Kidney epithelial cell (primary cell): ENCODE measurements at places on chromosomes 3 and 15. TPM values are rescaled to one million over a fixed set of nuclear protein-coding genes. Genes with fewer than 3 reads are reported as not detected.

The NR2E3 gene
- total RNA-seq: not detected in 2 replicates

The MORC1 gene
- not detected in 2 replicates for total RNA-seq

DNA sequence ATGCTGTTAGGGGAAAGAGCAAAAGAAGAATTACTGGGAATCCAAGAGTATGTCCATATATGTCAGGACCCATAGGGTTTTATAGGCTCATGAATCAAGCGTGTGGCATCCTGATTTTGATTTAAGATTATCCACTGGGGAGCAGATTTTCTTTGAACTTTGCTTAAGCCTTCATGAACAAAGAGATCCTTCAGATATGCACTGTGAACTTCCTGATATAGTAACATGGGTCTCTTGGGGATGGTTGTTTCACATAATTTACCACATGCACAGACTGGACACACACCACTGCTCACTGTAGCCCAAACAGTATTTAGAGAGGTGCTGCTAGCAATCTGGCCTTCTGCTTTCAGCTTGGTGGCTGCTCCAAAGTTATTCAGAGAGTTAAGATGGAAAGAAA is 200.9 kb upstream of the ZPLD1 start:
- no peak for DNase-seq

GRCh38 chr3:190646996-190647395 is 133.1 kb downstream of the IL1RAP start:
- no peak for DNase-seq

- DNase-seq: no peak
These were observed 20.0 kb downstream of the ATRIP start for GRCh38 chr3:48466386-48467109.
